Astrocyte of the spinal cord (primary cell): ENCODE measurements at places on chromosomes 16 and 17.

- DNase-seq = peak; percentile 10
These were observed 44.4 kb downstream of the AKAP10 start for GRCh38 chr17:19933221-19933620.

DNA sequence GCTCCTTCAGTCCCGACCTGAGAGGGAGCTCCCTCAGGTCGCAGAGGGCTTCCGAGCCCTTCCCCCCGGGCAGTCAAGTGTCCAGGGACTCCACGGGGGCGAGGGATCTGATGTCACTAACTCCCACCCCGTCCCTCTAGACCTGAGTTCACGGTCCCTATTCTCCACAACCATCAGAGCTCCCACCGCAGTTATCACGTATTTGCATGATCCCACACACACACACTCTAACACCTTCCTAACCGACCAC, 3.7 kb upstream of the PER1 start:
- no peak for DNase-seq

DNA sequence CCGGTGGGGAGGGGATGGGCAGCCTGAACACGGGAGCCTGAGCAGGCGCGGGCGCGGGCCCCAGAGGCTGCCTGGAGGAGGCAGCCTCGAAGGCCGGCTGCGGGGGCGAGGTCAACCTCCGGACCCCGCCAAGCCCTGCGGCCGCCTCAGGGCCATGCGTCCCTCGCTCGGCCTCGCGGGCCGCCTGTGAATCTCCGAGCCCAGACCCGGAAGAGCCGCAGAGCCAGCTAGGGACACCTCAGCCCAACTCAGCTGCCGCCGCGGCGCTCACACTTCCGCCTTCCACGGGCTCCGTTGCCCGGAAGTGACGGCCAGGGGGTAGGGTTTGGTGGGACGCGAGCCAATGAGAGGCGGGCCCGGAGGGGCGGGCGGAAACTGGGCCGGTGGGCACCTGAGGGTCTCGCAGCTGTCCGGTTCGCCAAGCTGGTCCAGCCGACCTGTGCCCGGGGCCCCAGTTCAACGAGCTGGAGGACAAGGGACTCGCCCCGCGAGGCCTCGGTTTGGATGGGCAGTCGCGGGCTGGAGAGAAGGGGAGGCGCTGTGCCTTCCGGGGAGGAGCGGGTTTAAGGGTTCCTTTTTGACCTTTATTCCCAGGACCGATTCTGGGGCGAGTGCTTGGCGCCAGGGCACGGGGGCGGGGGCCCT, at the start of gene SLC38A10:
Gene SLC38A10 (minus strand): TSS at position 277 of the 645 bp plus-strand sequence. CDS start 386 bp downstream, outside the sequence.
- peak; percentile 79 for DNase-seq

DNA sequence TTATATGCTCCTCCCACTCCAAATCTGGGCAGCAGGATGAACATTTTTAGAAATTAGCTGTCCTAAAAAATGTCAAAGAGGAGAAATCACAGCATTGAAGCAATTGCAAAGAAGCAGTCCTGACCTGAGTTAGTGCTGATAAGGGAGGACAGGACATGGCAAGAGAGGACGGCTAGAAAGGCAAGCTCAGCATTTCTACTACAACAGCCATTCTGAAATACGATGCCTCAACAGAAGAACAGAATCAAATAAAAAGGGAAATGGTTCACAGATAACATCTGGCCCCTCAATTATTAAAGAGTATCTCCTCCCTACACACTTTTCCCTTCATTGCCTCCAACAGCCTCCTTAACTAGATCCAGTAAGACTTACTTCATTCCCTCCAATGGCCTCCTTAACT, 18.3 kb downstream of the VPS53 start:
- no peak for DNase-seq

GRCh38 chr17:72382971-72383722, 262.3 kb downstream of the SOX9 start:
- DNase-seq = no peak

DNA sequence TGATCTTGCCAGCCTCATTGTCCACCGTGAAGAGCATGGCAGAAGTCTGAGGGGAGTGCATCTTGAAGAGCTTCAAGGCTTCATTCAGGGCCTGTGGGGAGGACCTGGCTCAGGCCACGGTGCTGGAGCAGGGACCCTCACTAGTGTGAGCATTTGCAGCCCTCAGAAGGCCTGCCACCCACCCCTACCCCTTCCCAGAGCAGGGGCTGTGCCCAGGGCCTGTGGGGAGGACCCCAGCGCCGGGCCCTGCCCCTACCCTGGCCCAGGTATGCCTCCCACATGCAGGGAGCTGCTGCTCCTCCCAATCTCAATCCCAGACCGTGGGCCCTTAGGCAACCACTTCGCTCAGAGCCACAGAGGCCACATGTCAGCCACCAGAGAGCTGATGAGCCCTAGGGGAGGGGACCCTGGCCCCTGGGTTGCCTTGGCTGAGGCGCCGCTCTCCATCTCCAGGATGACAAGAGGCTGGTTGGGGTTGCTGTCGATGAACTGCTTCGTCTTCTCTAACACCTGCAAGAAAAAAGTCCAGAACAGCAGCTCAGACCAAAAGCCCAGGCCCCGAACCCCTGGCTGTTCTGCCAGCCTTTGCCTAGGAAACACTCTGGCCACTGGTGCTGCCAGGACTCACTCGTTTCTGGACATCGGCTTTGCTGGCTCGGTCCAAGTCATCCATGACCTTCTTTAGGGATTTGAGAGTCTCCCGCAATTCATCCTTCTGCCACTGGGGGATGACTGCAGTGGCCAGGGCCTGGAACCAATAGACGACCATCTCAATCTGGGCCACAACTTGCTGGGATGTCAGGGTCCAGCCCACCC, 1.8 kb upstream of the EXOSC6 start:
- DNase-seq = peak; percentile 41

GRCh38 chr17:22272363-22273146, 580.2 kb downstream of the KCNJ18 start:
- no peak for DNase-seq

DNA sequence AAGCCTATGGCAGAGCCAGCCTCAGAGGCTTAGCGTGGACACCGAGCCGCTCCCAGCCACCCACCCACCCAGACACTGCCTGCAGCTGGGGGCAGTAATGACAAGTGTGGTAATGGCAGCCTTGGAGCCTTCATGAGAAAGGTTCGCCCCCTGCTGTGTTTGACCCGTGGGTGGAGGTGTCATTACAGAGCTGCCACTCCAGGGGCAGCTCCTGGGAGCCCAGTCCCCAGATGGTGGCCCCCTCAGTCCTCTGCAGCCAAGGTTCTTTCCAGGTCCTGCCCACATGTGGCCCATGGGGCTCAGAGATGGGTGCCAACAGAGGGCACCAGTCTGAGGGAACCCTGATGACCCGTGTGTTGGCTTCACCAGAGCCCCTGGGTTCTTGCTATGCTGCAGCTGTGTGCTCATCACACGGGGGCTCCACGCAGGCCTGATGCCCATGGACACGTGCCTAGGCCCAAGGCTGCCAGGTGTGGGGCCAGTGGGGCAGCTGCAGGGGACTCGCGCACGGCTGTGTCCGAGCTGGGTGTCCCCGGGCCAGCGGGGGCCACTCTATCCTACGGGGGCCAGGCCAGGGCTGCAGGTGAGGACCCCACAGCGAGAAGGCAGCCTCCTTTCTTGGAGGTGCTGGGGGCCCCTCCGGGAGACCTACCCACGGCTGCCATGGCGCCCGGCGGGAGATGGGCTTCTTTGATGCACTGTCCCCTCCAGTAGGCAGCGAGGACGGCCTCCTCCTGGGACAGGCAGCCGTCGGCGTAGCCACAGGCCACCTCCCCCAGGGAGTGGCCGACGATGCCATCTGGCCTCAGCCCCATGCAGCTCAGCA, 8.1 kb downstream of the FASN start:
- no peak for DNase-seq

GRCh38 chr17:17778308-17779014, 58.3 kb downstream of the SREBF1 start:
- peak; percentile 55 for DNase-seq

DNA sequence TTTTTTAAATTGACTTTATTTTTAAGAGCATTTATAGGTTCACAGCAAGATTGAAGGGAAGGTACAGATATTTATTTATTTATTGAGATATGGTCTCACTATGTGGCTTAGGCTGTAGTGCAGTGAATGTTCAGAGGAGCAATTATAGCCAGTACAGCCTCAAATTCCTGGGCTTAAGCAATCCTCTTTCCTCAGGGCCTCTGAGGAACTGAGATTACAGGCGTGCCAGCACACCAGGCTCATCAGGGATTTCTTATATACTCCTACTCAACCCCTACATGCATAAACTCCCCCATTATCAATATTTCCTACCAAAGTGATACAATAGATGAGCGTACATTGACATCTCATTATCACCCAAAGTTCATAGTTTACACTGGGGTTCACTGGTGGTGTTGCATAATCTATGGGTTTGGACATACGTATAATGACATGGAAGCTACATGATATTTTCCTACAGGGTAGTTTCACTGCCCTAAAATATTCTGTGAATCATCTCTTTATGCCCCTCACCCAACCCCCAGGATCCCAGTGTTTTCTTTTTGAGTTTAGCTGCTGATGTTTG, 33.5 kb downstream of the HS3ST3B1 start:
- DNase-seq = no peak
